ENCODE measurements at places on chromosomes 6 and 20.

- no peak for DNase-seq
Measured at GRCh38 chr6:163460307-163460782, 45.8 kb downstream of the QKI start.

DNA sequence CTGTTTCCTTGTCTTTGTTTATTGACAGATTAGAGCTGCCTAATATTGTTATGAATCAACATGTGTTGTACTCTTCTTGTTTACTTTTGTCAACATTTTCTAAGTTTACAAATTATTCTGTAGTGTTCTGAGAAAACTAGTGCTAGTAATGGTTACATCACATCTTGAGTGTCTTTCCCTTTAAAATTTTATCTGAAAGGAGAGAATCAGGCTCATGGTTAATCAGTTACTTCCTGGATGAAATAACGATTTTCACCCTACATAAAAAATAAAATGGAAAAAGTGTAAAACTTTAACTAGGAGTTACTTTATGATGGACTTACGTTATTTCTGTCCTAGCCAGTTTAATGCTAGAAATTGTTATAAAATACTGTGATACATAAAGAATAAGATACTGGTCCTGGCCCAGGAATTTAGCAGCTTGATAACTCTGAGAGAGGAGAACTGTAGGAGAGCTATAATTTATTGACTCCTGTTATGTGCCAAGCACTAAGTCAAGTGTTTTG is 26.4 kb upstream of the BMP5 start:
- no peak for DNase-seq

GRCh38 chr6:148854992-148855391 is 108.2 kb downstream of the UST start:
- no peak for DNase-seq

DNA sequence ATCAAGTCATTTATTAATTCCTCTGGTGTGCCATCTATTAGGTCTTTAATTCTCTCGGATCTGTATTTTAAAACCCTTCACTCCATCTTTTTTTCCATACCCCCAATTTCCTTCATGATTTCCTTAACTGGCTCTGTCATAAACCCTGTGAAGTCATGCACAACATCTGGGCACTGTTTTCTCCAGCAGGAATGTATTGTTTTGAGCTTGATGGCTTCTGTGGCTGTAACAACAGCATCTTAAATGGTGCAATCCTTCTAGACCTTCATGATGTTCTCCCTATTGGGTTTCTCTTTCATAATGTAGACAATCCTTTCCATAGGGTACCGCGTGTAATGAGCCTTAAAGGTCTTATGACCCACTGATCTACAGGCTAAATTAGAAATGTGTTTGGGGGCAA is 29.0 kb downstream of the CDK19 start:
- no peak for DNase-seq

- no peak for DNase-seq
Measured at GRCh38 chr6:27531772-27532459, 59.0 kb upstream of the ZNF184 start.

GRCh38 chr6:26394289-26394688 is 7.8 kb upstream of the BTN3A1 start:
- no peak for DNase-seq

- no peak for DNase-seq
Measured at GRCh38 chr20:56428410-56428809, 16.4 kb downstream of the CASS4 start.
